Aorta (tissue), 5 donors: ENCODE measurements at places on chromosomes 11 and 22. TPM values are rescaled to one million over a fixed set of nuclear protein-coding genes. Genes with fewer than 3 reads are reported as not detected.

SCGB2A2 gene
- not detected for polyA plus RNA-seq

DNA sequence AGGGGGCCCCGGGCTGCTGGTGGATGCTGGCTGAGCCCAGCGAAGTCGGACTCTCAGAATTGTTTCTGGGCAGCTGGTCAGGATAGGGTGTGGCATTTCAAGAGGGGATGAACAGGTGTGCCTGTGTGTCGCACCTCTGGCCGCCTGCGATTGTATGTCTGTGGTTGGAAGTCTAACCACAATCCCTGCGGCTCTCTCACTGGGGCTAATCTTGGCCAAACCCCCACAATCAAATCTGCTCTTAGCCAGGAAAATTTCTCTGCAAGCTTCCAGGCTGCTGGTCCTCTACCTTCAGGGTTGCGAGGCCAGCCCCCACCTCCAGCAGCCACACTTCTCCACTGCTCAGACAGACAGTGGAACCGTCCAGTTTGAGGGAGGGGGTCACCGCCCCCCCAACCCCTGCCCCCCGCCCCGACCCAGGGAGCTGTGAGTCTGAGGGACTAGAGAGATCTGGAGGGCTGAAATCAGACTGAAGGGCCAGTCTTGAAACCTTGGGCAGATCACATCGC, 953 bp downstream of the ATG16L2 start:
- H3K4me1 ChIP-seq, result no peaks in the 10 kb centered on the region
- H3K27ac ChIP-seq, result no peak overlapping the region
- H3K27me3 ChIP-seq, result no peaks in the 10 kb centered on the region
- H3K4me3 ChIP-seq, result peak overlapping the region; percentile 46
- DNase-seq, result no peak
- H3K36me3 ChIP-seq, result no peaks in the 10 kb centered on the region

DNA sequence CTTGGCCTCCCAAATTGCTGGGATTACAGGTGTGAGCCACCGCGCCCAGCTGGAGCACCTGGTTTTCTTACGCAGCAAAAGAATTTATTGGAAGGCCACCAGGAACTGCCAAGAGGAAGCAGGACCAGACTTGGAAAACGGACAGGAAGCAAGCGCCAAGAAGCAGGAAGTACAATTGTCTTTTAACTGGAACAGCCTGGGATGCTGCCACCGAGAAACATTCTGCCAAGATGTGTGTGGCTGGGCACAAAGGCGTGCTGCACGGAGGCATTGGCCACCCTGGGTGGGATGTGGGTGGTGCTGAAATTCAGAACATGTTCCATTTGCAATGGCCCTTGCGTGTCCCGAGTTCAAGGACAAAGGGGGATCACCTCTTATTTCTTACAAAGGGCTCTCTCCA, 15.4 kb downstream of the SLC3A2 start:
- no peak for DNase-seq
- H3K27ac ChIP-seq, result no peak overlapping the region
- no peaks in the 10 kb centered on the region for H3K4me1 ChIP-seq
- no peak overlapping the region for H3K4me3 ChIP-seq

DNA sequence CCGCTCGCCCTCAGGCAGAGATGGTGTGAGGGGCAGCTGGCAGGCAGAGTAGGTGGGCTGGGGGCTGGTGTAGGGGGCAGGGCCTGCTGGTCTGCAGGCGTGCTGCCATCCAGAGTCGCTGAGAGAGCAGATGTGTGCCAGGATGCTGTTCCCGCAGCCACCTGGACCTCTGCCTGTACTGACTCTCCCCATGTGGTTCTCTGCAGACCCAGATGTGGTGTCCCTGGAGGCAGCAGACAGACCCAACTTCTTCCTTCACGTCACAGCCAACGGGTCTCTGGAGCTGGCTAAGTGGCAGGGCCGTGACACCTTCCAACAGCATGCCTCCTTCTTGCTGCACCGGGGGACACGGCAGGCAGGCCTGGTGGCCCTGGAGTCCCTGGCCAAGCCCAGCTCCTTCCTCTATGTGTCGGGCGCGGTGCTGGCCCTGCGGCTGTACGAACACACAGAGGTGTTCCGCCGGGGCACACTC, 58.6 kb downstream of the OTOG start:
- no peak for DNase-seq
- no peak overlapping the region for H3K4me3 ChIP-seq
- no peaks in the 10 kb centered on the region for H3K27me3 ChIP-seq
- no peak overlapping the region for H3K27ac ChIP-seq
- no peaks in the 10 kb centered on the region for H3K36me3 ChIP-seq

DNA sequence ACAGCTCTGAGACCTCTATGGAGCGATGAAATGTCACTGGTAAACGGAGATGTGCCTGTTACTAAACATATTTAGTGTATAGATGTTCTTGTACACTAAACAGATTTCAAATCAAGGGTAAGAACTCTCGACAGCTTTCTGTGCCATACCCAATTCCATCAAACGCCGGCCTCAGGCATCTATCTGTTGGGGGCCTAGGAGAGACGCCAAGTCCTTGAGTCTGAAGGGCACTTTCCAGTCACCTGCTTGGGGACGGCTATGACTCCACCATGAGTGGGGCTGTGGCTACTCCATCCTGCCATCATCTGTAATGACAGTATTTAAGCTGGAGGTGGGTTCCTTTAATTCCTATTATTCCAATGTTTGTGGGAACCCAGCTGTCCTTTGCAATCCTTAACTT, 87.8 kb downstream of the SHANK2 start:
- H3K4me1 ChIP-seq, result no peaks in the 10 kb centered on the region
- H3K27me3 ChIP-seq, result no peaks in the 10 kb centered on the region
- DNase-seq, result no peak
- H3K4me3 ChIP-seq, result no peak overlapping the region
- H3K36me3 ChIP-seq, result no peaks in the 10 kb centered on the region
